ENCODE measurements at places on chromosomes 2 and 18.

DNA sequence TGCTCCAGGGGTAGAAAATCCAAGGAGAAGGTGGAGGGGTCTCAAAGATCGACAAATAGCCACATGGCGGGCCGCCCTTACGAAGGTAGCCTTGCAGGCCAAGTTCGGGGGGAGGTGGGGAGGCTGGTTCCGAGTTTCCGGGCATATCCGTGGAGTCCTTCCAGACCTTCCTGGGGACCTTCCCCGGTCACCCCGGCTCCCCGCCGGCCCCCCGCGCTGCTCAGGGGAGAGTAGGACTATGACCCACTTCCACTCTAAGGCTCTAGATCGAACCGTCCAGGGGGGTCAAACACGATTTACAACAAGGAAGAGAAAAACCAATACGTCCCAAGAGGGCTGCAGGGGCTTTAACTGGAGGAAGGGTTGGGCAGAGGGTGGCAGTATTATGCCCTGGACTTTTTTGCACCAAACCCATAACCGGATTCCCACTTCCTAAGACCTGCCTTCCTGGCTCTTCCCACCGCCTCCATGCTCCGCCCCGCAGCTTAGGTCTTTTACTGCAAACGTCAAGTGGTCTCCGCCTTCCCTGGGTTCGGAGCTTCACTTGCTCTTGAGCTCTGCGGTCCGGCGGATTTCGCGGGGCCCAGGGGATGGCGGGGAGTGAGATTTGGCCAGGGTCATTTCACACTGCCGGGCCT is 779 bp upstream of the LYPD6 start:
- peak; percentile 51 for DNase-seq

- peak; percentile 58 for DNase-seq
Observed at GRCh38 chr18:59056706-59057492, 82.8 kb upstream of the SEC11C start.

DNA sequence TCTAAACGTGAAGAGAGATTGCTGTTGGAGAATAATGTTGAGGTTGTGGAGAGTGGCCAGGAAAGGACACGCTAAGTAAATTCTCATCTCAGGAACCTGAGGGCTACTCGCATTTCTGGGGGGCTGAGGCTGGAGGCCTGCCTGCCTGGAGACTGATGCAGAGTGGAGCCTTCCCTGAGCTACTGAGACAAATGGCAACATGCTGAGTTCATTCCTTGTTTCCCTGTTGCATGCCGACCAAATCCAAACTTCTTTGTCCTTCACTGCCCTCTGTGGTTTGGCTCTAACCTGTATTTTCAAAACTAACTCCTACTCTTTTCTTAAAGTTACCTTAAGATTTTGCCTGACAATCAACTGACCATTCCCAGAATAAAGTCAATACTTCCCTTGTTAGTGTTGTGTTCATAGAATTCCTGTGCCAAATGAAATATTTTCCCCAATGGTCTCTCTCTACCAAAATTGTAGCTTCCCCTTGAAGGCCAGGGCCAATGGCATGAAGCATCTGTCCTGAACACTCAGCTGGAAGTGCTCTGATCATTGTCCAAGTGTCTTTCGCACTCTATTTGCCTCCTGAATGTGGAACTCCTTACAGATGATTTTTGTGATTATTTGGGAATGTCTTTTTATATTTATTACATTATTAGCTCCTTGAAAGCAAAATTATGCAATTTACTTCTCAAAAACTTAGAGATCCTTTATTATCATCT is 1085.6 kb downstream of the SOCS6 start:
- no peak for DNase-seq

- no peak for DNase-seq
Observed at GRCh38 chr2:63819765-63820717, 21.7 kb upstream of the UGP2 start.

DNA sequence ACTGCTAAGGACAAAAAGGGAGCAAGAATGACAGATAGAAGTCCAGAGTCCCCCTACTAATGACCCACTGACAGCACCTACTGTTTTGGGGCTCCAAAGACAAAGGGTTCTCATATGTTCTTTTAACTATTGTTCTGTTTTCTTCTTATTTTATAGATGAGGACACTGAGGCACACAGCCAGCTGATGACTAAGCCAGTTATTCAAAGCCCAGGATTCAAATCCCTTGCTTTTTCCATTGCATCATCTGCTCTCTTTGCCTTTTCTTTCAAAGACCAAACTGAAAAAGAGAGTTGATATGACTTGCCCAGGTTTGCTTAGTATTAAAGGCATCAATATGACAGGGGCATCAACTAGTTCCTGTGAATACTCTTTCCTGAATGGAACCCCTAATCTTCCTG is 299.8 kb downstream of the LRATD1 start:
- no peak for DNase-seq

DNA sequence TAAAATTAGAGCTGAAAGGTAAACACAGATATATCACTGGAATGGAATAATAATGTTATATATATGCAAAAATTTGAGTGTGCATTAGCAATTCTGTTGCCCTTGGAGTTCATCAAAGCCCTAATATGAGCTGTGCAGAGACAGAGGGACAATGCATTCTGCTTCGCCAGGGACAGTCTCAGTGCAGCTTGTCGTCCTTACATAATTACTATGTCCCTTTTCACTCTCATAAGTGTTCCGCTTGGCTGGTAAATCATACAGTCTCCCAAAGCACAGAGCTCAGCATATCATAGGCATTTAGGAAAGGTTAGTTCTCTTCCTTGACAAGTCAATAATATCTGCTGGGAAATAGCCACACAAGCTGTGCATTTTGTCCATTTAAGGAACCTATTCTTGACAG is 30.7 kb downstream of the MAPK4 start:
- no peak for DNase-seq

Measured in mammary epithelial cell (primary cell).